ENCODE measurements at places on chromosomes 12 and 14.

DNA sequence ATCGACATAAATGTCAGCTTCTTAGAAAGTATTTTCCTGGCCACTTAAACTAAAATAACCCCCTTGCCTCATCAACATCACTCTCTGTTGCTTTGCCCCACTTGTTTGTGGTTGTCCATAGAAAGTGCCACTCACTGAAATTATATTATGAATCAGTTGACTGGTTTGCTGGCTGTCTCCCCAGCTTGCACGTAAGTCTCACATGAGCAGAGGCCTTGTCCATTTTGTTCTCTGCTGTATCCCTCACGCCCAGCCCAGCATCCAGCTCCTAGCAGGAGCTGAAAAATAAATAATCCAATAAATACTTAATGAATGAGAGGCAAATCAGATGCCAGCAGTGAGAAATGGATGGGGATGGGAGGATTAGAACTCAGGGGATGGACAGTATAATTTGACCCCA lies 159.3 kb downstream of the KSR2 start:
- DNase-seq = no peak

GRCh38 chr12:69583203-69583602 lies 2.1 kb upstream of the CCT2 start:
- DNase-seq = peak; percentile 44

- DNase-seq = no peak
These were observed 194.0 kb downstream of the TSPAN9 start for GRCh38 chr12:3271146-3271545.

DNA sequence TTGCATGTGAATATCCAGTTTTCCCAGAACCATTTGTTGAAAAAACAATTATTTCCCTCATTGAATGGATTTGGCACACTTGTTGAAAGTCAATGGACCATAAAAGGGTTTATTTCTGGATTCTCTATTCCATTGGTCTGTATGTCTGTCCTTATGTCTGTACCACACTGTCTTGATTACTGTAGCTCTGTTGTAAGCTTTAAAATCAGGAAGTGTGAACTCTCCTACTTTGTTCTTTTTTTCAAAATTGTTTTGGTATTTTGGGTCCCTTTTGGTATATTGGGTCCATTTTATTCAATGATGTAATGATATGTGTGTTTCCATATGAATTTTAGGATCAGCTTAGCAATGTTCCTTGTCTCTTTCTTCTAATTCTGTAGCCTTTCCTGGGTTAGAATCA lies 64.8 kb downstream of the PPP2R5C start:
- DNase-seq = no peak

GRCh38 chr12:9052610-9053009 lies 63.1 kb downstream of the A2M start:
- no peak for DNase-seq

DNA sequence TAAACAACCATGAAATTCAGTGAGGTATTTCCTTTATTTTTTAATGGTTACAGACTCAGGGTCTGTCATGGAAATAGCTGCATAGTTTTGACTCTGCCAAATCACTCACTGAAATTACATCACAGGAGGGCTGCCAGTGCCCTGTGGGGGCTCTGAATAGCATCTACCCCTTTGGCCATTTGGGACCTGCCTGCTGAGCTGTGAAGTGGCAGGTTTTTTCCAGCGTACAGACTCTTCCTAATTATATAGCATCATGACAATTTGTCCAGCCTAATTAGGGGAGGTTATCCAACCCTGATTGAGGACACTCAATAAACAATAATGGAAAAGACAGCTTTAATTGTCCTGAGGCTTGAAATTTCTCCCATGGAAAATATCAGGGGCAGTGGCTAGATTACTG lies 1.8 kb upstream of the COCH start:
- DNase-seq = no peak

DNA sequence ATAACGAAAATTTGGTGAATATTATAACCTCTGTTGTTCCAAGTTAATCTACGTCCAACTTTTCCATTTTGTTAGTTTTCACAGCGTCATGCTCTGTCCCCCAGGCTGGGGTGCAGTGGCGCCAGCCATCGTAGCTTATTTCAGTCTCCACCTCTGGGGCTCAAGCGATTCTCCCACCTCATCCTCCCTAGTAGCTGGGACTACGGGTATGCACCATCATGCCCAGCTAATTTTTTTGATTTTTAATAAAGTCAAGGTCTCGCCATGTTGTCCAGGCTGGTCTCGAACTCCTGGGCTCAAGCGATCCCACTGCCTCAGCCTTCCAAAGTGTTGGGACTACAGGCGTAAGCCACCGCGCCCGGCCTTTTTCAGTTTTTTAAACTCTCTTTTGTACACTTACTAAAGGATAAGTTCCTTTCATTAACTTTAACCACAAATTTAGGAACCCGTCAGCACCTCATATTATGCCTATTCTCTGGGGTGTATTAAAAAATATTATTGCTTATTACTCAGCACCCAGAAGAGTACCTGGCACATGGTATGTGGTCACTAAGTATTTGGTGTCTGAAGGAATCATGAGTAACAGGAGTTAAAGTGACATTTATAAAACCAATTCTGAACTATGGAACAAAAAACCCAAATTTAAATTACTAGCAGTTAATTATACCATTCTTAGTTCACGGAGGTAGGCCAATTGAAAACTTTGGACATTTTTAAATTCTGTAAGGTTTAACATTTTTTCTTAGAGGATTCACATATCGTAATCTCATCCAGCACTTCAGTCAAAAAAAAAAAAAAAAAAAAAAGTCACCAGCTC lies 925 bp upstream of the MIPOL1 start:
- no peak for DNase-seq

GRCh38 chr14:61876362-61877034 lies 114.3 kb downstream of the SNAPC1 start:
- DNase-seq = no peak

DNA sequence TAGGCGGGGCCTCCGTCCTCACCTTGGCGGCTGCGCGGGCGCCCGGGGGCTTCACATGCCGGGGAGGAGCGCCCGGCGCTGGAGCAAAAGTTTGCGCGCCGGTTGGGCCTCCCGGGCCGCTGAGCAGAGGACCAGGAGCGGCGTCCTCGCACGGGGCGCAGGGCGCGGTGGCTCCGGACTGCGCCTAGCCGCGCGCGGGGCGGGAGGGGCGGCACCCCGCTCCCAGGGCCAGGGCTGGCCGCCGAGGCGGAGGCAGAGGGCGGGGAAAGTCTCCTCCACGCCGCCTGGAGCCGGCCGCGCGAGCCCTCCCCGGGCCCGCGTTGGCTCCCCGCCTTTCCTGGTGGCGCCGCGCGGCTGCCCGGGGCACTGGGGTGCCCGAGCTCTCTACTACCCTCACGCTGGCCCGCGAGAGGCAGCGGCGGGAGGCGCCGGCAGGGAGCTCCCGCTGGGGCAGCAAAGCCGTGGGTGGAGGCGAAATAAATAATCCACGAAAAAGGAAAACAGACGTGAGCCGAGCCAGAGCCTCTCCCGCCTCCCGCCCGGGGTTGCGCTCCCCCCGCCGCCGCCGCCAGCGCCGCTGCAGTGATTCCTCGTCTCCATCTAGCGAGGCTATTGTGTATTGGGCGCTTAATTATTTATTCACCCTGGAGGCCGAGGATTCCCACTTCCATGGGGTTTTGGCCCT lies 400 bp upstream of the PRIMA1 start:
- peak; percentile 69 for DNase-seq

- DNase-seq = no peak
These were observed 47.6 kb downstream of the PPP2R5C start for GRCh38 chr14:101808894-101809670.

Data from WTC11 (cell line).